ENCODE measurements at places on chromosomes 1 and 21.

DNA sequence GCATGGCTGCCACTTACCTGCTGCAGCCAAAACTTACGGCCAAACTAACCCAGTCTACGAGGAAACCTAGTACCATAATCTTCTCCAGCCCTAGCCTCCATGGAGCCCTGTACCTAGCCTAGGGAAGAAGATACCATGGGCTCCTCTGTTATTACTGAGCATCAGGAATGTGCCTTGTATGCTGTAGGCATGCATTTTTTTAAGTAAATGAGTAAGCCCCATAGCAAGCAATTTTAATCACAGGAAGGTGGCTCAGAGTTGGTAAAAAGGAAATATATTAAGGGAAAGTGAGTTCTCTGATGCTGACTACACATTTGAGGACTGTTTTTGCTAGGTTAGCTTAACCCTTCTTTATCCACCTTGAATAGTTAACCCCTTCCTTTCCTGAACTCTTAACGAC lies 21.2 kb downstream of the NFASC start:
- no peak for DNase-seq

DNA sequence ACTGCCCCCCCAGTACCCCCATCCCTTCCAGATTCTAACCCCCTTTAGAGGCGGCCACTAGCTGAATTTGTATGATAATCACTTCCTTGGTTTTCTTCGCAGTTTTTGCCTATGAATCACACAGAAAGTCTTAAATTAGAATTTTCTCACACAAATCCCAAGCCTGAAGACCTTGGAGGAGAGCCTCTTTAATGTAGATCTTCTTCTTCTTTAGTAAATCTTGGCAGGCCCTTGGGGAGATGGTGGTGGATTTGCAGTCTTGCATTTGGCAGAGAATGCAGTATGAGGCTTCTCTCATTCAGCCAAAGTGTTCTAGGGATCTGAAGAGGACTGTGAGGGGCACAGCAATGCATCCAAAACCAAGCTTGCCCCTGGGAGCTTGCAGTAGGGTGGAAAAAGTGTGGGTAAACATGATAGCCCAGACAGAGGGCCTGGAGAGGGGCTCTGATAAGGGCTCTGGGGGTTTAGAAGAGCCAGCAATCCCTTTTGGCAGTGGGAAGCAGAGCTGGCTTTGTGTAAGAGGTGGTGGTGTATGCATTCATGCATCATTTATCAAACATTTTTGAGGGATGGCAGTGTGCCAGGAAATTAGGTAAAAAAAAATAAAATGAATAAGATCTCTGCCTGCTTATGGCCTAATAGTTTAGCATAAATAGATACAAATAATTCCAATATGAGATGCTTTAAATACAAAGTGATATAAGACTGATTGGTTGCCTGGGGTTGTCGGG lies 7.7 kb upstream of the CDC42 start:
- no peak for DNase-seq

GRCh38 chr1:93338387-93339146 lies 7.1 kb upstream of the DR1 start:
- DNase-seq: no peak

DNA sequence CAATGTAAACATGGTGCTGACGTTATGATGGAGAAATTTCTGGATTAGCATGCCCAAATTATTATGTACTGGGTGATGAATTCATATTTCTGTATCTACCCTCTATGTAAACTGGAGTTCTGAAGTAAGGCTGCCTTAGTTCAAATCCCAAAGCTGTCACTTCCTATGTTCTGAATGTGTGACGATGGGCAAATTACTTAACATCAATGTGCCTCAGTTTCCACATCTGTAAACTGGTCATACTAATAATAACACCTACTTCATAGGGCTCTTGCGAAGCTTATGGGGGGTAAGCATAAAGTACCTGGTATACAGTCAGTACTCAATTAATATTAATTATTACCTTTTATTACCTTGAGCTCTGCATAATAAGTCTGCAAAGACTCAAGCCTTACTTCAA lies 45.6 kb downstream of the SLC30A10 start:
- DNase-seq: no peak

GRCh38 chr1:59008599-59009347 lies 224.9 kb upstream of the JUN start:
- DNase-seq: peak; percentile 64

DNA sequence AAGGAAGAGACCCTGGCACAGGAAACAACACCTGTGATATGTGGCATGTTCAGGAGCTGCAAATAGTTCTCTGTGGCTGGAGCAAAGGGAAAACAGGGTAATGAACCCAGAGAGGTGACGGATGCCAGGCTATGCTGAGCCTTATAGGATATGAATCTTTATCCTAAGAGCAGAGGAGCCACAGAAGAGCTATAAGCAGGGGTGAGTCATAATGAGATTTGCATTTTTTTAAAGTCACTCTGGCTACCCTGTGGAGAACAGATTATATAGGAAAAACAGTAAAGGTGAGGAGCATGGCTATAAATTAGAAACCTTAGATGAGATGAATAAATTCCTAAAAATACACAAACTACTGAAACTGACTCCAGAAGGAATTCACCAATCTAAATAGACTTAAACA lies 12.8 kb upstream of the MPL start:
- no peak for DNase-seq

Measured in inflammatory macrophage treated with lipopolysaccharide for 4 hours (primary cell).